ENCODE measurements at places on chromosomes 5 and 9.

DNA sequence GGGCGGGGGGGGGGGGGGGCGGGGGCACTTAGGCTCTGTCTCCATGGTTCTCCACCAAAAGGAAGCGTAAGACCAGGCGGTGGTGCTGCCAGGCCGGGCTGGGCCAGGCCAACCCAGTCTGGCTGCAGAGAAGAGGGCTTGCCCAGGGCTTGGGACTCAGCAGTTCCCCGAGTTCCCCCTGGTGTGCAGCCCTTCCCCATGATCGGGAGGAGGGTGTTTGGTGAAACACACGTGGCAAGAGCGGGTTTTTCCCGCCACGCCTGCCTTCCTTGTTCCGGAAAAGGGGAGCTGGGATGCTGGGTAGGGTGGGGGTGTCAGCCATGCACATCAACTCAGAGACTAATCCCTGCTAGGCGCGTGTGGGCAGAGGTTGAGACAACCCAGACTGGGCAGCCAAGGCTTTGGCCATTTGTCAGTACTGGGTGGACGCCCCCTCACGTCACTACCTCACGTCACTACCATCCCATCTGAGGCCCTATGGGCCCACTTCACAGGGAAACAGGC lies 32.9 kb downstream of the PRRX2 start:
- DNase-seq, result no peak

GRCh38 chr9:36572515-36573418 lies at the start of gene MELK:
Gene MELK (plus strand): TSS chr9:36572895. CDS start chr9:36581682, 8,787 bp downstream.
- peak; percentile 64 for DNase-seq

DNA sequence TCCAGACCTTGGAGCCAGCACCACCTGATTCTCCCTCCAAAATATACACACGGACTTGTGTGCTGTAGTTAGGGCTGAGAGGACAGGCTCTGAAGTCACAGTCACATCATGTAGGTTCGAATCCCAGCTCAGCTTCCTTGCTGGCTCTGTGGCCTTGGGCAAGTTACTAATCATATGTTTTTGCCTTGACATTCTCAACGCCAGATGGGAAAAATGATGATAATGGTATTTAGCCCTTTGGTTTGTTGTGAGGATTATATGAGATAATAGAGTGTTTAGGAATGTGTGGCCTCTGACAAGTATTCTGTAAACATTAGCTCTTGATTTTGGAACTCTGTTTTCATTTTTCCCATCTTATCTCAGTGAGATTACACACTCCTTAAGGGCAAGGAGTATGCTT lies 72.5 kb downstream of the PLAC8L1 start:
- no peak for DNase-seq

DNA sequence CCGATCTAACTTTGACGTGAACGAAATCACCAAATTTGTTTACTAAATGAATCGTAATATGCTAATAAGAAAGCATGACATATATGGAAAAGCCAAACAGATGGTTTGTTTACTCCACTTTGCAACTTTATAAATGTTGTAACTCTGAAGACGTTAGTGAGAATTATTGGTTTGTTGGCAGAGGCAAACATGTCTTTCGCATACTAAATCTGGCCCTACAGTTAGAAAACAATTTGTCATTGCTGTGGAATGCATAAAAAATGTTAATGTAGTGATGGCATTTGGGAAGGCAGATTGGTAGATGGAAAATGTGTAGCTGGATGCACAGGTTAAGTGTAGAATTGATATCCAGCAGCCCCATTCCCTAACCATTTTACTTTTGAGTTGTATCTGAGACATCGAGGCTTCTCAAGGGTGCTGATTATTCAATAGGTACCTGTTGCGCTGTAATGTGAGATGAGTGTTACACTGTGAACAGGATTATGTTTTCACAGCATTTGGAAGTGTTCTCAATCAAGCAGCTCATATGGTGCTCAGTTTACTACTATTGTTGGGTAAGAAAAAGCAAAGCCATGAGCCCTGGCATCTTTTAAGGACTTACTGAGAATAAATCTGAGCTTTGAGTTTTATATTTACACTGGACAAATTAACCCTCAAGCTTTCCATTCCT lies 444.8 kb downstream of the BNC2 start:
- DNase-seq, result no peak

DNA sequence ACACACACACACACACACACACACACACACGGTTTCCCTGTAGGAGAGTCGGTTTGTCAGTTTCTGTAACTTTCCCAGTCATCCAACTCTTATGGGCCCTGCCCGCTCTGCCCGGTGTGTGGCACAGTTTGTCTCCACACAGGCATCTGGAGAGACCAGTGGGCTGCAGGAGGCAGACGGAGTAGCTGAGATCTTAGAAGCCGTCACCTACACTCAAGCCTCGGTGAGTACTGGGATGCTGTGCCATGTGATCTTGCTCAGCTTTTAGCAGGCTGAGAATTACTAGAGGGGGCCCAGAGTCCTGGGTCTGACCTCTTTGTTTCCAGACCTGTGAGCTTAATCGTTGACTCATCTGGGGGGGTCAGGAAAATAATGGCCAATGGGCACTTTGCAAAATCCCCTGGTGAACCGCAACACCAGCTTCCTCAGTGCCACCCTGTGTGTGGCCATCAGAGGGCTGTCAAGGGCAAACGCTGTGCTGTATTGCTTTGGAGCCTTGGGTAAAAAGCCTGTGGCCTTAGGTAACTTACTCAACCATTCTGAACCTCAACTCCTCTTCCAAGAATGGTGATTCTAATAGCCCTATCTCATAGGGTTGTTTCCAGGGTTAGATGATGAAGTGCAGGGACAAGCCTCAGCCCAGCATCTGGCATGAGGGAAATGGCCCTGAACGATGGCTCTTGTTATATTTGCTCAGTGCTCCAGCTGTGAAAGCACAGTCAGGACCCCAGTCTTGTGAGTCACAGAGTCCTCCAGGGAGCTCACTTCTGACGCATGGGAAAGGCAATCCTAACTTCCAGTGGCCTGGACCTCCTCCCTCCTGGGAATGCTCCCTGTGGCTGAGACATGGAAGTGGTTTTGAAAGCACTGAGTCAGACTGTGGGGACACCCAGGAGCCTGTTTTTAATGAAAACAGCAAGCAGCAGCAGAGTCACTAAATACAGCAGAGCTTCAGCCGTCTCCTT lies 45.6 kb downstream of the COL15A1 start:
- no peak for DNase-seq

GRCh38 chr5:38802125-38802524 lies 43.7 kb upstream of the OSMR start:
- no peak for DNase-seq

- DNase-seq, result no peak
These were observed 87.4 kb downstream of the CAMSAP1 start for GRCh38 chr9:135819905-135820304.

DNA sequence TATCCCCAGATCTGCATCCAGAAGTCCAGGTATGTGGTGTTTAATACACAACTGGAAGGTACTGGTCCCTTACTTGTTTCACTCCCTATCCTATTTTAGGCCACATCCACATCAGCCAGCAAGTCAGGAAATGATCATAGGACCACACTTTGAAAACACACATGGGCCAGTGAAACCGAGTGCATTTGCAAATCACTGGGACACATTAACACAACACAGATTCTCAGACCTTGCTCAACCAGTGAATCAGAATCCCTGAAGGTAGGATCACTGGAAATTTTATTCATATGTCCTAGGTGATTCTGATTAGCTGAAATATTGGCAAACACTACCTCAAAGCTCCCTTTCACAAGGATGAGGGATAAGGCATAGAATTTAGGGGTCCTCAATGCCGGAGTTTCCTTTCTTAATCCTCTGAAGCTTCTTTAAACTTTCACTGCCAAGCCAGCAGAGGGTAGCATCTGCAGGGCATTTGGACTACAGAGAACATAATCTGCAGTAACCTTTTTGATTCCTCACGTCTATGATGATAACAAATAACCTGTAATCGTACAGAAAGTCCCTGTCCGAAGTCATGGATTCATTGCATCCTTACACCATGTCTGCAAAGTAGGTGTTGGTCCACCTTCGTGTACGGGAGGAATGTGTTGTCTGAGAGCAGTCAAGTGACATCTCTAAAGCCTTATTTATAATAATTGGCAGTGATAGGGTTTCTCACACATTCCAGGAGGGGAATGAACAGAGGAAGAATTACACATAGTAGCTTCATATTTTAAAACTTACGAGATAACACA lies 11.0 kb upstream of the ABLIM3 start:
- DNase-seq, result no peak

DNA sequence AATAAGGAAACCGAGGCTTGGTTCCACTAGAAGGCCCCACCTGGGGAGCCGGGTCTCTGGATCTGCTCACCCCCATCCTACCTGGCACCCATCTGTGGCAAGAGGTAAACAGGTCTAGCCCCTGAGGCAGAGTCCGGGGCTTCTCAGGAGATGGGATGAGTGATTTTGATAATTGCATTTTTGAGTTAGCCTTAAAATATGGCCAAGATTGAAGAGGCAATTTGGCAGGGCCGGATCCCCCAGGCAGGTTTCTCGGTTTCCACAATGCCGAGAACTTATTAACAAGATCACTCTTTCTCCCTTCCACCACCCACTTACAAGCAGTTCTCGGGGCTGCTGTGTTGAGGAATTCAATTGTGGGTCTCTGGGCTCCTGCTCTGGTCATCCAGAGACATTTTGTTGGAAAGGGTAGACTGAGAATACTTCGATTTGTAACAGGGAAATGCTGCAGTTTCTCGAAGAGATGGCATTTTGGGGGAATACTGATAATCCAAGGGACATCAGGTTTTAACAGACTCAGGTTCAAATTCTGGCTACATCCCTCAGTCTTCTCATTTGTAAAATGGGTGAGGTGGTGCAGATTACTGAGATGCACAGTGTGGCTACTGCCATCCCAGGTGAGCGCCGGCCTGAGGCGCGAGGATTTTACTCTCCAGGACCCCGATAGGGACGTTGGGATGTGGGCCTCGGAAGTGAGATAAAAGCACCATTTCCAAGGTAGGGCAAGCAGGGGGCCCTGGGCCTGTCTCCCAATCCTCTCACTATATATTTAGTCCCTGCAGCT lies 194.2 kb downstream of the CDK5RAP2 start:
- DNase-seq, result no peak

GRCh38 chr5:176497852-176498251 lies 39.4 kb downstream of the RNF44 start:
- no peak for DNase-seq
